ENCODE measurements at places on chromosomes 12 and 14.

DNA sequence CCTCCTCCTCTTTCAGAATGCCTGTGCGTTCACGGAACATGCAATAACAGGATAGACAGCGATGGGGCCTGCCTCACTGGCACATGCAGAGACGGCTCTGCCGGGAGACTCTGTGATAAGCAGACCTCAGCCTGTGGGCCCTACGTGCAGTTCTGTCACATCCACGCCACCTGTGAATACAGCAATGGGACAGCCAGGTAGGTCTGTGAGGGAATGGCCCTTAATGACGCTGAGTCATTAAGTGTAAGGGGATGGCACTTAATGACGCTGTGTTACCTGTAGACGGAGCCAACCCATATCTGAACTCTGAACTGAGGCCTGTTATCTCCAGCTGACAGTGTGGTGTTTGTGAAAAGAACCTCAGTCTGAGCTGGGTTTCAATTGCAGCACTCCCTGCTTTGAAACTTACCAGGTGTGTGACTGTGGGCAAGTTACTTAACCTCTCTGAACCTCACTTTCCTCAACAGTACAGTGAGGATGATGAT lies 86.9 kb downstream of the STAB2 start:
- DNase-seq = no peak

- DNase-seq = no peak
These were observed 36.0 kb downstream of the TC2N start for GRCh38 chr14:91831337-91831736.

DNA sequence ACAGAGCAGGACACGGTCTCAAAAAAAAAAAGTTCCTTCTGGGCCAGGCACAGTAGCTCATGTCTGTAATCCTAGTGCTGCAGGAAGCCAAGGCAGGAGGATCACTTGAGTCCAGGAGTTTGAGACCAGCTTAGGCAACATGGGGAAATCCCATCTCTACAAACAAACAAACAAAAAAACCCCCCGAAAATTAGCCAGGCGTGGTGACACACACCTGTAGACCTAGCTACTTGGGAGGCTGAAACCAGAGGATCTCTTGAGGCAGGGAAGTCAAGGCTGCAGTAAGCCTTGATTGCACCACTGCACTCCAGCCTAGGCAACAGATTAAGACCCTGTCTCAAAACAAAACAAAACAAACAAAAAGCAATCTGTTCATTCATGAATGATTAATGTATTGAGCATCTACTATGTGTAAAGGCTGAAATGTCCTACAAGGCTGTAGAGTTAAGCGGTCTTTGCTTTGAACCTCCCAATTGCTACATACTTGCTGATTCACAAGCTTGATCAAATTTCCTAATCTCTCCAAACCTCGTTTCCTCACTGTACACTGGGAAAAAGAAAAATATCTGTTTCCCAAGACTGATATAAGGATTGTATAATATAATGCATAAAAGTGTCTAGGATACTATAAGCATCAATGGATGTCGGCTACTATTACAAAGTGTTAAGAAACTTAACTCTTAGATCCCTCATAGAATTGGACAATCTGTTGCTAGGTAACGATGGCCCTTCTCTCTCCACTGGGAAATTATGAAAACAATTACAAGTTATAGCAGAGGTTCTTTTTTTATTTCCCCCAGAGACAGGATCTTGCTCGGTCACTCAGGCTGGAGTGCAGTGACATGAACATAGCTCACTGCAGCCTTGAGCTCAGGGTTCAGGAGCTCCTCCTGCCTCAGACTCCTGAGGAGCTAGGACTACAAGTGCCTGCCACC lies 7.9 kb upstream of the RILPL2 start:
- DNase-seq = peak; percentile 72

DNA sequence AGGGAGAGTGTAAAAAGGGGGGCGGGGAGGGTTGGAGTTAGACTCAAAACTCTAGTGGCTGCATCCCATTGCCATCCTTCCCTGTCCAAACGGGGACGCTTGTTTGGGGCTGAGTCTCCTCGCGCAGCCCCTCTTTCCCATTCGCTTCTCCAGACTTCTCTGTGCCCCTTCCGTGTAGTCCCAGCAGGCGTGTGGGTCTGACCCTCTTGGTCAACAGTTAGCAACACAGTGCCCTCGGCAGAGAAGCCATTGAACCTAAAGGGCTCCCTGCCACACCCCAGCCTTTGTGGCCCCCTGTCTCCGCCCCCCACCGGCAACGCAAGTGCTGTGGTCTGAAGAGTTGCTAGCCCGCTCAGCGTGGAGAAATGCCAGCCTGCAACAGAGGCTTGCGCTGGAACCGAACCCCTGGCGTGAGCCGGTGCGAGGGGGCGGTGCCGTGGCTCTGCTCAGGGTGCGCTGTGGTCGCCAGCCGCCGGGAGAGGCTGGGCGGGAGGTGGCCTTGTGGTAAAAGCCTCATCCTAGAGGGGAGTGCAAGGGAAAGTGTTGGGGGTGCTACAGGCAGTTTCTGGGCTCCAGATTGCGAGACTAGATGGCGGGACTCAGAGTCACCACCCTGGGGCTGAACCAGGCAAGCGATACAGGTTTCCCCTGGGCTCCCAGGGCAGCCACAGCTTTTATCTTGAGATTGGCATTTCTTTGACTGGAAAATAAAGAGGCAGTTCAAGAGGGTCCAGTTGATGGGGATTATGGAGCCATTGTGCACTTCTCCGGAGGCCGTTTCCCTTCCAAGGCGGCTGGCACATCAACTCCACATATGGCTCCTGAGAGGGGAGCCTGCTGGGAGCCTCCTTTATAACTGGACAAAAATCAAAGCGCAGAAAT lies 2.1 kb downstream of the PLXNC1 start:
- no peak for DNase-seq

DNA sequence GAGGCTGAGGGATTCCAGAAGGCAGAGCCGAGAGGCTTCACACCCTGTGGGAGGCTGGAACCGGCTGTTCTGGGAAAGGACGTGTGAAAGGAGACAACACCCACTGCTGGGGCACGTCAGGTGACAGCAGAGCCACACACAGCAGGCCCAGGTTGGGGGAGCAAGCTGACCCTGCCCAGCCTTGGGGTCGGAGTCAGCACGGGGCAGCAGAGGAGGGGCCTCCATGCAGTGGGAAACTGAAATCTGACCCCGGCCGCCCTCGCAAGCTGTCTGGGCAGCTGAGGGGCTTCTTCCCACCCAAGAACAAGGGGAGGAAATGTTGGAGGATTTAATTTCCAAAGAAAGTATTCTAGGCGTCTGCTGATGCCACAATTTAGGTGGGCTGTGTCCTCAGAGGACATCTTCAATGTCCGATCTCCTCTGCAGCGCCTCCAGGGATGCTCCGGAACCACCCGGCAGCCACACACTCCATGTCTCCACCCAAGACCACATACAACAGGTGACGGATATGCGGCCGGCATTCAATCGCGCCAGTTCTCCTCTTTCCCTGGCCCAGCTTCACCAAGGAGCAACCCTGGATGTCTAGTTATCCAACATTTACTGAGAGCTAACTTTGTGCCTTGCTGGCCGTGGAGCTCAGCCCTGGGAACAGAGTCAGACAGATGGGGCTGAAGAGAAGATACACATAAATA lies 30.7 kb downstream of the SNRNP35 start:
- DNase-seq = no peak

- no peak for DNase-seq
These were observed 1162.1 kb upstream of the USP15 start for GRCh38 chr12:61098031-61098580.

- no peak for DNase-seq
These were observed 36.0 kb downstream of the NTF3 start for GRCh38 chr12:5467931-5468330.

All from inflammatory macrophage (primary cell).